Fibroblast of skin of left biceps (primary cell): ENCODE measurements at places on chromosomes 7 and 10.

GRCh38 chr7:158820656-158821055, 8.7 kb downstream of the ESYT2 start:
- no peak for DNase-seq

GRCh38 chr10:113583571-113583970, 30.7 kb downstream of the HABP2 start:
- DNase-seq = no peak

DNA sequence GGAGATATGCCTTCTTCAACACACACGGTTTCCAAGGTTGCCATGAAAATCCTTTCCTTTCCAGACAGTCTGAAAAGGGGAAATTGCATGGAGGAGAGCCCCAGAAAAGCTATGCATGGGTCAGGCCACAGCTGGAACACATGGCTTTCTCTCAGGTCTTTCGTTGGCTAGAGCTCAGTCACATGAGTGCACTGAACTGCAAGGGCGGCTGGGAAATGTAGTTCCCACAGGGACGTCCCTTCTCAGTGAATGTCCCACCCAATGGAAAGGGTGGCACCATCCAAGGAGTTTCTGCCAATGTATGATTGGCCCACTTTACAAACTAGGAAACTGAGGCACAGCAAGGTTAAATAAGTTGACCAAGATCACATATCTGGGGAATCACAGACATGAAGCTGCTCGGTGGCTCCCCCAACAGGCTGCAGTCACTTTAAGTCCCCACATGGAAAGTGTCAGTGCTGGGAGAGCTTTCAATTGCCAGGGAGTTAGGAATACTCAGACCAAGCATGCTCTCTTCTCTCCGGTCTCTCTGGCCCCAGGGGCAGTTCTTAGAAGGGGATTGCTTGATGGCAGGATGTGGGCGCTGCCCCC, 571.3 kb downstream of the GLRX3 start:
- DNase-seq = no peak

DNA sequence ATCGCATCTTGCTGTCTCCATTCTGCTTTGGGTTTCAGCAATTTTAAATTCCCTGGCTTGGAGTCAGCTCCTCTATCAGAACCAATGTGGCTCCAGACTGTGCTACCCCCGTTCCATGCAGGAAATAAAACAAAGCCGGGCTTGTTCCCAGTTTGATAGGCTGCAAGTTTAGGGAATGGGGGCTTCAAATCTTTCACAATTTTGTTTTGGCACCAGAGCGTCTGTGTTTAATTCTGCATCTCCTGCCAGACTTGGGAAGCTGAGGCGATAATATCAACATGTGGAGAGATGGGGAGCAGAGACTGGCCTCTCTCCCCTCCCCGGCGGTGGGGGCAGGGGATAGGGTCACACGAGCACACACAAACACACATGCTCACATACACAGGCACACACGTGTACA, 305.9 kb downstream of the FGFR2 start:
- DNase-seq = no peak

DNA sequence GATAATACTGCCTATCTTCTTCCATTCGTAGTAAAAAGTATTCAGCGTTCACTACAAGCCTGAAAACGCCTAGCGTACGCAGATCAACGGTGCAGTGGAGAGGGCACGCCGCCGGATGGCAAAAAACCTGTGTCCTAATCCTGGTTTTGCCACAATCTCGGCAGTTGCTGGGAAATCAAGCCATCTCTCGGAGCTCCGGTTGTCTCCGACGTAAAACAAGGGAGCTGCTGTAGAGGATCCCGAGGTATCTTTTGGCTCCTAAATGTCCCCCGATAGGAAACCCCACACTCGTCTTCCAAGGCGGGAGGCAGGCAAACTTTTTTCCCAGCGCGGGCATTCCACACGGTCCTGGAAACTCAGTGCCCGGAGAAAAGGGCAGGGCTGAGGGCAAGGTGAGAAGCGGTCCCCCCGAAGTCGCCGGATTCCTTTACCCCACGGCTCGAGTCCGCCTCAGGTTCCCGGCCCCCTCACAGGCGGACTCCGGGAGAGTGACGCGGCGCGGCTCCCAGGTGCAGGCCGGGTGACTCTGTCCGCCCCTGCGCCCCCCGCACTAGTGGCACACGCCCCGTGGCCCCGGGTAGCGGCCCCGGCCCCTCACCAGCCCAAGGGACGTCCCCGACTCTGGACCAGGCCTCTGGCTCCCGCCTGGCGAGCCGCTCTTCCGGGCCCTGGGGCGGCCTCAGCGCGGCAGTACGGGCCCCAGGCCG, 649 bp downstream of the IDE start:
- DNase-seq = no peak

DNA sequence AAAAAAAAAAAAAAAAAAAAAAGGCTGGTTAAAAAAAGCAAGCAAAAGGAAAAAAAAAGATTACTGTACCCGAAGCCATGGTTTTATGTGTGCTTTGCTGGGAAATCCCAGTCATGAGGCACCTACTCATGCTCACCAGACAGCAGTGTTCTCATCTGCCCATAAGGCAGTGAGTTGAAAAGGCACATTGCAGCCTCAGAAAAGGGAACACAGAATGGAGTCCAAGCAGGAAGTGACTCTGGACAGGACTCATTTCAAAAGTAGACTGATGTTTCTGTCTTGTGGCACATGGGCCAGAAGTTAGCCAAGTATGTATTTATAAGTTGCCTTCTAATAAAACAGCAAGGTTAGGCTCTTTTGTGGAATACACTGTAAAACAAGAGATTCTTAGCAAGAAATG, 40.2 kb downstream of the PDSS1 start:
- no peak for DNase-seq

GRCh38 chr10:42941790-42942189, 135.1 kb upstream of the RET start:
- no peak for DNase-seq

- peak; percentile 28 for DNase-seq
These were observed 25.5 kb downstream of the LDB3 start for GRCh38 chr10:86693721-86694369.
